D721Med (cell line): ENCODE measurements at places on chromosomes 6 and 20.

GRCh38 chr6:33019372-33019771, 10.0 kb upstream of the HLA-DOA start:
- no peak for DNase-seq

- no peak for DNase-seq
These were observed 7.9 kb upstream of the MAPRE1 start for GRCh38 chr20:32811886-32812285.

GRCh38 chr6:74731204-74731603, 474.6 kb downstream of the COL12A1 start:
- no peak for DNase-seq

DNA sequence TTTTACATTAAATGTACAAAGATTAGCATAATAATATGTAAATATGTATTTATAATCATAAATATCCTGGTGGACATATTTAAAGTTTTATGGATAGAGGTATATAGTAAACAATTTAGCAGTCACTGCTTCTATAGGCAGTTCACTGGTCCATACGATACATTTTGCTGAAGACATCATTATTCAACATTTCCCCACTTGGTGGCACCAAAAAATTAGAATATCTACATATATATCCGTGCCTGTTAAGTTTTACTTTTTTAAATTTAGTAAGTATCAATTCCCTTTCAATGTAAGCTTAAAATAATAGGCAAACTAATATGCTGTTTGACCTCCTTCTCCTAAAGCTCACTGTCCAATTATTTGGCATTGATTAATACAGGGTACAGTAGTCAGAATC, 64.2 kb downstream of the LMBRD1 start:
- no peak for DNase-seq

DNA sequence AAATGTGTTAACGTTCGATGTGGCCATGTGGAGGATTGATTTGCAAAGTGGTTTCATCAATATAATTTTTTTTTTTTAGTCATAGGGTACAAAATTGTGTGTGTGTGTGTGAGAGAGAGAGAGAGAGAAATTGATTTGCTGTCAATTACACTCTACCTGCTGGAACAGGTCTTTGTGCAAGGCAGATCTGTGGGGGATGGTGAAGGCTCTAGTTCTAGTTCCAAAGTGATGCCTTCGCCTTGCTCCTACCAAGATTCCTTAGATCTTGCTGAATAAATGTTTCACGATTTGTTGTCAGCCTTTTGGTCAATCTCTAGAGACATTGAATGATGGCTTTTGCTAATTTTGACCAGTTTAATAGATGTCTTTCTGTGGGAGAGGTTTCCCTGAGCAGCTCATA, 64.8 kb downstream of the SERAC1 start:
- no peak for DNase-seq

GRCh38 chr20:51366155-51366886, 176.2 kb downstream of the NFATC2 start:
- no peak for DNase-seq

- no peak for DNase-seq
These were observed 121.3 kb upstream of the PHACTR1 start for GRCh38 chr6:12595161-12595811.

GRCh38 chr6:80015839-80016435, 11.5 kb downstream of the TTK start:
- DNase-seq: no peak

DNA sequence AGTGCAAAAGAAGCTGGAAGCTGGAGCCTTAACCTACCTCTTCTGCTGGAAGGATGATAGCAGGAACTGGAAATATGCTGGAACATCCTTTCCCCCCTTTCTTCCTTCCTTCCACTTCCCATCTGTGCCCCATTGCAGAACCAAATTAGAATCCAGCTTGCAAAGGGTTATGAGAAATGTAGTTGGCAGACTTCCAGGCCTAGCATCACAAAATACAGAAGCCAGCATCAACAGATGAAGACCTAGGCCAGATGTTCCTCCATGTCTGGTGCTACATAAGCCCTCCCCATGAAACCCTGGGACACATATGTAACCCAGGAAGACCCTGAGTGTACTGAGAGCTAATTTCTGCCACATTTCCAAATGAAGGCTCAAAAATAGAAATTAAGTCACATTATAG, 40.0 kb upstream of the TFAP2B start:
- DNase-seq: no peak

- no peak for DNase-seq
These were observed 110.7 kb upstream of the PHACTR1 start for GRCh38 chr6:12605888-12606345.

DNA sequence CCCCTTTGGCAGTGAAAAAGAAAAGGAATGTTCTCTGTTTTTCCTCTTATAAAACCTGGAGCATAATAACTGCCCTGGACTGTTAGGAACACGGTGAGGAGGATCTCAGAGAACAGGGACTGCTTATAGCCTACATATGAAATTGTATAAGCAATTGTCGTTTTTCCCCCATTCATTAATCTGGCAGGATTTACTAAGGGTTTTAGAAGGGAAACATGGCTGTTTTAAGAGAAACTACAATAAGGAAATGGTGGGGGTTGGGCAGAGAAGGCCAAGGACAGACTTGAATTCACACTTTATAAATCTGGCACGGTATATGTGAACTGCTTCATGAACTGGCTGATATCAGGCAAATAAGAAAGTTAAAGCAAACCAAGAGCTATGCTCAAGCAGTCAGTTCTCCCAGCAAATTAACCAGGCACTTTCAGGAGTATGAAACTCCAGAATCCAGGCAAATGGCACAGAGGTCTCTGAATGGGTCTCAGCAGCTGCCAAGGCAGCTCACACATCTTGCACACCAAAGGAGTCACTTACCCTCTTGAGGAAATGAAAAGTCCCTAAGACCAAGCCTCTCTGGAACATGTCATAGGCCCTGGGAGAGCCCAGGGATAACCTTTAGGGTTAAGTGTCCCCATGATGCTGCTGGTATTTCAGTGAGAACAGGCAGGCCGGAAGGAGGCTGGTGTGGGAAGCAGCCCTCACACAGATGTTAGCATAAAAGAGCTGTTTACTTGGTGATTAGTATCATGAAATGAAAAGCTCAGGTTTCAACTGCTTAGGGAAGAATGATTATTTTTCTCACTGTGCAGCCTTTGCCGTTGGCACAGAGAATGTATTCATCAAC, 260.5 kb upstream of the MARCKS start:
- no peak for DNase-seq

DNA sequence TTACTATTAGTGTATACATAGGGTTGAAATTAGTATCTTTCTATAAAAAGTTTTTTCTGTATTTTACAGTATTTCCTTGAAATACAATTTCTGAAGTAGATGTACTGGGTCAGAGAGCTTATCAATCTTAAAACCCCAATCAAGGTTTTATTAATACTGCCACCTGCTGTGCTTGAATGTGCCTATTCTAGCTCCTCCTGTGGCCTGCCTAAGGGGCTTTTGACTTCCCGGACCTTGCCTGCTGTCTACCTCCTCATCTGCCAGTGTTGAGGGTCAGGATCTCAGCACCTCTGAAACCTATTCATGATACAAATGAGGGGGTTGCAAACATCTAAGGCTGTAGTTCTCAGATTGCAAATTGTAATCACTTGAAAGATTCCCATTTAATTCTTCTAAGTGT, 9.2 kb downstream of the PACRG start:
- DNase-seq: no peak
